ENCODE measurements at places on chromosomes 1 and 21.

DNA sequence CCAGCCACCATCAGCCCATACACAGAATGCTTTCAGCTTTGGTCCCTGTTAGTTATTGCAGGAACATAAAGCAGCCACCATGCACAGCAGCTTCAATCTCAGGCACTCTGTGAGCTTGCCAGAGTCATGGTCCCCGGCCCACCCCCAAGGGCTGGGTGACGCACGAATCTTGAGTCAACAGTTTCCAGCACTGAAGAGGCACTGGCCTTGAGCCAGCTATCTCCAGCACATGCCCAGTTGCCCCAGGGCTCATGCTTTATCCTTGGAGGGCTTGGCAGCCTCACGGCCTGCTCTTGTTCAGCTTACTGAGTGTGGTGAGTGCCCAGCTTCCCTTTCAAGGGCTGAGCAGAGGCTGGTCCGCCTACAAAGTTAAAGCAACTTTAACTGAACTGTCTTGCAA is 200.7 kb upstream of the RAB4A start:
- DNase-seq, result no peak

DNA sequence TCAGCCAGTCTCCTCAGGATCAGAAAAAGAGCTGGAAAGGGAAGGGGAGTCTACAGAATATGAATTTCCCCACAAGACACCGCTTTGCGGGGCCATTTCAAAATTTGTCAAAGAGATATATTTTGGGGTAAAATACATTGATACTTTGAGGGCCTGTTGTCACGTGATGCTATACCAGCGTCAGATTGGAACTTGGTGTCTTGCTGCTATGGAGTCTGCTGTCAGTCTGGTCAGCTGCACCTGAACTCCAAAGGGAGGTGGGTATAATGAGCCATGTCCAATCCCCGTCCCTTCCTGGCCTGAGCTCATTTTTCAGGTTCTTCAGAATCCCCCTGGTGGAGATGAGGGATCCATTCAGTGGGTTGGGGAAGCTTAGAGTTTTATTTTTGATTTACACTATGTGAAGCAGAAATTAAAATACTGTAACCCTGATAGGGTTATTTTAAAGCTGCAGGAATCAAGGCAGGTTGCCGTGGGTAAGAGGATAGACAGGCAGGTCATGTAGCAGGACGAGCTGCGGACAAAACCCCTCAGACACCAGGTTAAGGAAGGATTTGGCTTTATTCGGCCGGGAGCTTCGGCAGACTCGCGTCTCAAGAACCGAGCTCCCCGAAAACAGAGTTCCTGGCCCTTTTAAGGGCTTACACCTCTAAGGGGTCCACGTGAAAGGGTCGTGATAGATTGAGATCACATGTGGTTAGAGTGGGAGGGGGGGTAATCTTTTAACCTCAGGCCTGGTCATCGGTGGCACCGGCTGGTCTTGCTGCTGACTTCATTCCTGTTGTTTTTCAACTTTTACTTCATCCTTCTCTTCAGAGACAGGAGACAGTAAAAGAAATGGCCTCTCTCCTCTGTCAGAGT is 2.2 kb upstream of the POFUT2 start:
- no peak for DNase-seq

DNA sequence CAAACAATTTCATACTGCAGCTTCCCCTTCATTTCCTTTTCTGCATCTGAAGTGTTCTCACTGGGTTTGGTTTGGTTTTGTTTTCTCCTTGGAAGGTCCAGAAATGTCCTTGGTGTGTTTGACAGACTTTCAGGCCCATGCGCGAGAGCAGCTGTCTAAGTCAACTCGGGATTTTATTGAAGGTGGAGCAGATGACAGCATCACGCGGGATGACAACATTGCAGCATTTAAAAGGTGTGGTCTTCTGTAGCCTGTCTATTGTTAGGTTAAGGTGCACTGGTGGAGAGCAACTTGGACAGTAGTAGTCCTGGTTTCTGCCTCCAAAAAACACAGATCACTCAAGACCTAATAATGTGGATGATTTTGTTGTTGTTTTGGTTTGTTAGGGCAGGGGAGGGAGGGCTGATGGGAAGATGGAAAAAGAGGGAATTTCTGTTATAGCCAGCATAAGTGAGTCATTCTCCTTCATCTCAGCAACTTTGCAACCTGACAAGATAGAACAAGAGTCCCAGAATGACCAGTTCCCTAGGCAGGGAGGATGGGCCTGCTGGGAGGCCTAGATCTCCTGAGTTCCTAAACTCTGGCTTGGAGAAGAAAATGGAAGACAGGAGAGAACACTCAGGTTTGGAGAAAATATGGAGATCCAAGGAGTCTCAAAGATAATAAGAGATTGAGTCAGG is 12.5 kb downstream of the HAO2 start:
- no peak for DNase-seq

DNA sequence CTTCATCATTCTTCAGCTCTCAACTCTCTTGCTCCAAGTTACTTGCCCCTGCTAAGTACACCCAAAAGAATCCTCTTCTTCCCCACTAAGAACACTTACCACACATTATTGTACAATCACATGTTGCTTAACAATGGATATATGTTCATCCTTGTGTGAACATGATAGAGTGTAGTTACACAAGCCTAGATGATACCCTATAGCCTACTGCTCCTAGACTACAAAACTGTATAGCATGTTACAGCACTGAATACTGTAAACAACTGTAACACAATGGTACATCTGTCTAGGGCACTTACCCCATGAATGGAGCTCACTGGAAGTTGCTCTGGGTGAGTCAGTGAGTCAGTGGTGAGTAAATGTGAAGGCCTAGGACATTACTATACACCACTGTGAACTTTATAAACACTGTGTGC is 77.4 kb downstream of the RERE start:
- no peak for DNase-seq

- DNase-seq, result peak; percentile 84
These were observed 40.4 kb downstream of the DAP3 start for GRCh38 chr1:155729031-155729898.

DNA sequence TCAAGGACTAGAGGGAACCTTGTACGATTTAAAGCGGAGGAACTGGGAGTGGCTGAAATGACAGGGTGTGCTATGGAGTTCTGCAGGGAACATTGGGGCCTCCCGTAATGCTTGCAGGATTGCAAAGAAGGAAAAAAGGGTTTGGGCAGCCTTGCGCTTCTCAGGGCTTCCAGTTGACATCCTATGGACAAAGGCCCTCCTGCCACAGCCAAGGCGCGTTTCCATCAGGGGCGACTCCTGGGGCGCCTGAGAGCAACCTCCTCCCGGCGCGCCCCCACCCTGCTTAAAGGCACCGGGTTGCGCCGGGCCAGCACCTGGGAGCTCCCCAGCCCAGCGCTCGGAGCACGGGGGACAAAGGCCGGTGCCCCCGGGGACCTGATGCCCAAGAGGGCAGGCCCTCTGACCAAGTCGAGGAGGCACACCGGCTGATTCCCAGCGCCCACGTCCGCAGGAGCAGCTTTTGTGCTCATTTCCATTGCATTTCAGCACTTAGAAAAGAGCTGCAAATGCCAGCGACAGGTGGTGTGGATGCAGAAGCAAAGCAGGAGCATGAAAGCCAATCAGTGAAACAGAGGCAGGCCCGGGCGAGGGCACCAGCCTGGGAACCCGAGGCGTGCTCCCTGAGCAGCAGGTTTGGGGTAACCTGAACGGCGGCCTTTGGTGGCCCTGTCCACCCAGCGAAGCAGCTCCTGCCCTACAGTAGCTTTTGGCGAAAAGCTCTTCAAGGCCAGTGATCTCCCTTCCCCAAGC is 17.6 kb upstream of the RNF187 start:
- DNase-seq, result peak; percentile 63

DNA sequence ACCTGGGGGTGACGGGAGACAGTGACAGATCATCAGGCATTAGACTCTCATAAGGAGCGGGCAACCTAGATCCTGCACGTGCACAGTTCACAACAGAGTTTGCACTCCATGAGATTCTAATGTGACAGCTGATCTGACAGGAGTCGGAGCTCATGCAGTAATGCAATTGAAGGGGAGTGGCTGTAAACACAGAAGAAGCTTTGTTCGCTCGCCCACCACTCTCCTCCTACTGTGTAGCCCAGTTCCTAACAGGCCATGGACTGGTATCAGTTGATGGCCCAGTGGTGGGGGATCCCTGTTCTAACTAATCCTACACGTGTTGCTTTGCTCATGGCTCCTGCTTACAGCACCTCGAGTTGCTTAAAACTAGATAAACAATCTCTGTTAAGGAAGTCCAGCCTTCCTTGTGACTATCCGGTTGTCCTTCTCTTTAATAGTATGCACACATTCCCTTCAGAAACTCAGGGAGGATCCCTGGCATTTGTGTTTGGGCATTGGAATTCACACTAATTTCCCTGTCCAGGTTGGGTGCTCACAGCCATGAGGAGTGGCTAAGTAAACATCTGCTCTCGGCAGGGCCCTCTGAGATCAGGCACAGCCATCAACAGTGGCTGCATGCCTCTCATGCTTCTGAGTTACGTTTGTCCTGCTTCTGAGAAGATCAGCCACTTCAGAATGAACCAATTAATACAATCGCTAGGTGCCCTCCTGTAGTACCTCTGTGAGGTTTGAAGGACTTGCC is 21.1 kb upstream of the F3 start:
- DNase-seq, result no peak

DNA sequence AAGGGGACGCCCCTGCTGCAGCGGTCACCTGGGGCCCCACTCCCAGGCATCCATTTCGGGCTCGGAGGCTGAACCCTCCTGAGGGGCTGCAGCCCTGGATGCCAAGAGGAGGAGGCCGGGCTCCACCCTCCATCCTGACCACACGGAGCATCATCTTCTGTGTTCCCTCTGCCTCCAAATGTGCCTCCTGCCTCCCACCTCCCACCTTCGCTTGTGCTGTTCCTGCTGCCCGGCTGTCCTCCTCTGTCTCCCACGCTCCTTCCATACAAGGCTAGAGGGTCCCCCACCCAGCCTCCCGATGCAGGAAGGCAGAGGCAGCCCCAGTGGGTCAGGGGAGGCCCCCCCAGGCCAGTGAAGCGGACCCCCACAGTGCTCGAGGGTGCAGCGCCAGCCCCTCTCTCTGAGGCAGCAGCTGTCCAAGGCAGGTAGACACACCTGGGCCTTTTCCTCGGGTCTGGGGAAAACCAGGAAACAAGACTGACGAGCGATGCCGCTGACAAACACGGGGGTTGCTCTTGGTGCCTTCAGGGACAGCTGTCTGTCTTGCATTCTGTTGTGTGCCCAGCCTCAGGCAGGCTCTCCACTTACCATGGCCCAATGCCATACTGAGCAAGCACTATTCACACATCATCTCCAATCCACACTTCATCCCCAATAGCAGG is 16.8 kb upstream of the PLEKHG5 start:
- DNase-seq, result no peak

DNA sequence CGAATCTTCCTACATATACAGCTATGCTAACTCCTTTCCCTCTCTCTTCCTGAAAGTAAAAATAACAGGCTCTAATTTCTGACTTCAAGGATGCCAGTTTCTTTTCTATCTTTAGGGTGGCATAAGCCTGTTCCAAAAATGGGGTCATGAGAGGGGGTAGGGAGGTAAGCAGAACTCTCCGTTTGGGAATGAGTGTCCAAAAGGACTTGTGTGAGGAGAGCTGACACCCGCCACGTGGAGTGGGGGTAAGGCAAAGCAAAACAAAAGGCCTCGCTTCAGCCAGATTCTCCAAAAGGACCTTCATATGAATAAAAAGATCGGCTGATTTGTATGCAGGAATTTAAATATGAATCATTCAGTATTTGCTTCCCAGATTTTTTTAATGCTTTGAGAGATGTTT is 28.6 kb downstream of the PLPPR4 start:
- DNase-seq, result peak; percentile 6

DNA sequence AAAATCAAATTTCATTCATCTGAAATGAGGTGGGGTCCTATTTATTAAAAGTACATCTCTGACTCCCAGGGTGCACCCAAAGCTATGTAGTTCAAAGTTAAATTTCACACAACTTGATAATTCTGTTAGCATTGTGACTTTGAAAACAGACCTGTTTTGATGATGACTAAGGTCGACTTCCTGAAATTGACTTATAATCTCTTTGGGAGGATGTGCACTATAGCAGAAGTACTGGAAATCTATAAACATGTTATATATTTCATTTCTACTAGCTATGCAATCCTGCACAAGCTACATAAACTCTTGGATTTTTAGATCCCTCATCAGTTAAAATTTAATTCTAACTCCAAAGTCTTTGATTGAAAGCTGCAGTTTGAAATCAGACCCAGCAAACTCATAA is 507.6 kb downstream of the NEGR1 start:
- no peak for DNase-seq

DNA sequence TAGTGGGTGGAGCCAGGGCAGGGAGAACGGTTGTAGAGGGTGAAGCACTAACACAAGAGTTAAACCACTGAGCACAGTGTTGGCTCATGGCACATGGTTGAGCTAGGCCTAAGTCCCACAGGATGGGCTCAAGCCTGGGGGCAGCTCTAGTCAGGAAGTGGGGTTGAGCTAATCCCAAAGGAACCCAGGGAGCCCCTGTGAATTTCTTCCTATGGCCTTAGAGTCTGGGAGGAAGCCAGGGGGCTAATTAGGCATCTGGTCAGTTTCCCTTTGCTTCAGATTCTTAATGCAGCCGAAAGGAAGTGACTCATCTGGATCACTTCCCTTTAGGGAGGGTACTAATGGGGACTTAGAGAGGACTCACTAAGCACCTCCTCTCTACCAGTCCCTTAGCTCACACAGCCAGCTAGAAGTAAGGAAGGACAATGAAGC is 10.1 kb downstream of the CFAP45 start:
- DNase-seq, result peak; percentile 50

GRCh38 chr1:9395018-9395417 is 102.3 kb downstream of the SPSB1 start:
- no peak for DNase-seq

- DNase-seq, result no peak
These were observed 21.0 kb upstream of the EPS8L3 start for GRCh38 chr1:109784551-109785252.

- peak; percentile 72 for DNase-seq
These were observed 72.2 kb upstream of the SELENON start for GRCh38 chr1:25727635-25728286.
